ENCODE measurements at places on chromosomes 4 and X.
A peak's percentile ranks its signal among the peaks of the same experiment; 100 is the strongest.

- DNase-seq = no peak
Measured at GRCh38 chrX:69565247-69565815, 50.6 kb upstream of the EDA start.

DNA sequence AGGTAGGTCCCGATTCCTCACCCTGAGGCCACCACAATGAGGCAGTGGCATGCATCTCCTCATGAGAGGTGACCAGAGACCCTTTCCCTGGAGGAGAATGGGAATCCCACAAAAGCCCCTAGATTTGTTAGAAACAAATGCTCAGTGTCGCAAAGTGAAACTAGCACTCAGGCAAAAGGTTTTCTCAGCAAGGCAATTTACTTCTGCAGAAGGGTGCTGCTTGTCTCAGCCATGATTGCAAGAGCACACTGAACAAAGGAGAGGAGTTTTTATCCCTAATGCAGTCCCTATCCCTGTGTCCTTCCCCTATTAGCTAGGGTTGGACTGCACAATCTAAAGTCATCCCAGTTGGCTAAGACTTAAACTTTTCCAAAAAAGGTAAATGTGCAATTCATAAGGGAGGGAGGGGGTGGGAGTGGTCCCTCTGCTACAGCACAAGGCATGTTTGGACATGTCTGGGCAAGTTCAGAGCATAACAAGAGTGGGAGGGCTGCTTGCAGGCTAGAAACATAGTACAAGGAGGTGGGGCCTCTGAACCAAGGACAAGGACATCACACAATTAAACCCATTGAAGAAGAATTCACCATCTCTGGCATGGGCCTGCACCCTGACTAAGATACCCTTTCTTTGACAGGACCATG is 185.3 kb downstream of the CCNG2 start:
- DNase-seq = no peak

DNA sequence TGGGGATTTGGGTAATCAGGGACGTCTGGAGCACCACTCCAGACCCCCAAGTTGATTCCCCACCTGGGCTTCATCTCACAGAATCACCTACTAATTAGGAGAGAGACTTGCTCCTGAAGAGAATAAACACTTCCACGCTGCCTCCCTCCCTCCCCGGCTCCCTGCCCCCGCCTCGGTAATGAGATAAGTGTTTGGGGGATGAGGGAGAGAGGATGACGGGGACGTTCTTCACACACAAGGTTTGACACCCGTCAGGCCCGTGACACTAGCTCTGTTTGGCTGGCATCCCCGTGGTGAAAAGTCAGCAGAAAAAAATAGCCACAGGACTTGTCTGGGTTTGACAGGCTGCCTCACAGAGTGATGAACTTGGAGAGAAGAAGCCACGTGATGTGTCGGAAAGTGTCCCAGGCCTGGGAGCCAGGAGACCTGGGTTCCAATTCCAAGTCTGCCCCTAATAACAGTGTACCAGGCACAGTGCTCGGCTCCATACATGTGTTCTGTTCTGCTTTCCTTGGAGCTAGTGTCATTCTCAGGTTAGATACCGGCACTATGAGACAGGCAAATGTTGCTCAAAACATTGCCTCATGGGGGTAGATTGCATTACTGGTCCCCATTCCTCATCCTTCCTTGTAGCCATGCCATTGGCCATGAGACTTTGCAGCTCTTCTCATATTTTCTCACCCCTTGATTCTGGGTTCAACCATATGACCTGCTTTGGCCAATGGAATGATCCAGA is 578.0 kb downstream of the BCOR start:
- no peak for DNase-seq

DNA sequence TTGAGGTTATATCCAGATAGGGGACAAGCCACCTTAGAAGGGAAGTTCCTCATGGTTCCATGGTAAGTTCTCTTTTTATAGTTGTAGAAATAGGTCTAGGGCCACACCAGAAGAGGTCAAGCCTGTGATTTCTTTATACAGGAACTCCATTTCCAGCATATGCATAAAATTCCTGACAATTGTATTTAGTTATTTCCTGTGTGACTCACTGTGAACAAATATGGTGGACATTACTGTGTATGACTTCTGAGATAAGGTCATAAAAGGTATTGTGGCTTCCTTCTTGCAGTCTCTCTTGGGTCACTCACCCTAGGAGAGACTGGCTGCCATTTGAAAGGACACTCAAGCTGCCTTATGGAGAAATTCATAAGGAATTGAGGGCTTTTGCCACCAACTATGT is 2.2 kb upstream of the C4orf36 start:
- no peak for DNase-seq

GRCh38 chr4:76744241-76744921 is 153.6 kb downstream of the SOWAHB start:
- DNase-seq = no peak

DNA sequence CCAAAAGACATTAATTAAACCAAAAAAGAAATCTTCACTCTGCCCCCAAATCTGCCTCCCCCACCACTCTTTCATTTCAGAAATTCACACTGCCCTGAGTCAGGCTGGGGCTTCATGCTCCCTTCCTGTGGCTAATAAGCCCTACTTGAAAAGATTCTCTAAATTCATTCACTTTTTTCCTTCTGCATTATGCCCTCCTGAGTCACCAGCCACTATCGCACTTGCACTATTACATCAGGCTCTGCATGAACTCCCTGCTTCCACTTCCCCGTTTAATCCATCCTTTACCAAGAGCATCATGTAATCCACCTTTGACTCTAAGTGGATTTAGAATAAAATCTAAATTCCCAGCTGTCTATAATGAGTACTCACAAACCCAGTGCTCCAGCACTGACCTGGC is 295.4 kb upstream of the KLF3 start:
- DNase-seq = no peak

DNA sequence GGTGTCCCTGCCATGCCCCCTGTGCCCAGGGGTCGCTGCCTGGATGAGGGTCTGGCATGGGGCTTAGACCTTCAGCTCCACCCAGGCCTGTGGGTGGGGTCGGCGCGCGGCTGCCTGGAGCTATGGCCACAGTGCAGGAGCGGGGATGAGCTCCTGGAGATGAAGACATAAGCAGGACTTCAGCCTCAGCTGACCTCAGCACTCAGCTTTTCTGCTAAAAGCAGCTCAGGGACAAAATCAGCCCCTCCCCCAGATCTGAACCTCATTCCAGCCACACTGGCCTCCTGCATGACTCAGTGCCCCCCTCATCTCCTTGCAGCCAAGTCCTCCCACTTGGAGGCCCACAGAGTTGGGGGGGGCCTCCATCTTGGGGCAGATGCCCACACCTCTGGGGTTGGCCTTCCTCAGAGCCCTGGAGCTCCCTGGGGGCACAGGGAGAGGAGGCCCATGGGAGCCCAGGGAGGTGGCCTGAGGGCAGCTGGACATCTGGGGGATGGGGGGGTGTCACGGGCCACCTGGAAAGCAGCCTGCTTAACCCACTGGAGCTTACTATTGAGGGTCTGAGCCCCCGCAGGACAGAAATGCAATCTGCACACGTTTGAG is 19.4 kb upstream of the CPLX1 start:
- no peak for DNase-seq

DNA sequence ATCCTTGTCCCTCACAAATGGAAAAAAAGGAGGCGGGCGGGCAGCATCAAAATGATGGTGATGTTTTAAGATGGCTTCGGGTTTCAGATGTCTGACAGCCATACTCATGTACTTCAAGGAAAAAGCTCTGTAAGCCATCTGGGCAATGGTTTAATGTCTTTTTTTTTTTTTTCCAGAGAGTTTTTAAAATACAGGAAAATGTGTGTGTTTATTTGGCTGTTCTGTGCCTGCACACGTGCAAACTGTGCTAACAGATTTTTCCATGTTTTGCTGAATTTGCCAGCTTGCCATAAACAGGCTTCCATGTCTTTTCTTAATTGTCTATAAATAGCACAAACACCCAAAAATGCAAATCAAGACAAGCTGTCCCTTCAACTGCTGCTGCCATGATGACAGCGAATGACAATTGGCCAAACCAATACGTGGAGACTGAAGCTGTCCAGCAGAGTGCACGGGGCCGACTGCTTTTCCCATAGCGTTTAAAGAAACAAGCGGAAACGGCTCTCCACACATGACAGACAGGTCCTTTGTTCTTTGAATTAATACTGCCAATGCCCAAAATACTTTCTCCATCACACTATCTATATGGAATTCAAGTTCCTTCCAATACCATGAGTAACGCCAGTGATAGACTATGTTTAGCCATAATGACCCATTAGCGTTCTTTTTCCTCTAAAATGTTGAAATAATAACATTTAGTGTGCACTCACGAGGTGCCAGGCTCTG is 35.7 kb downstream of the AFAP1 start:
- DNase-seq = no peak

DNA sequence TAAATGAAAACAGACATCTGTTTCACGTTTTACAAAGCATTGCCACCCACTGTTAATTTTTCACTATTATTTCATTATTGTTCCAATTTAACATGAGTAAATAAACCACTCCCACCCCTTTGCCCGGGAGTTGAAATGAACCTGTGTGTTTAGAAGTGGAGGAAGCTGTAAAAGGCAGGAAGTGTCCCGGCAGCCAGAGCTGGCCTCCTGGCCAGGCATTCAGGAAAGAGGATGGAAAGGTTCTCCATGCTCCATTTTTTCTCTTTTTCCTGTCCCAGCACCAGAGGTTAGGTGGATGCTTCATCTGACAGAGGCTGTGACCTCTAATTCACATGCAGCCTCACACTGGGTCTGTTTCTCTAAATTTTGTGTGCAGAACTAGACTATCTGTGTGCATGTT is 55.5 kb upstream of the LNX1 start:
- peak; percentile 84 for DNase-seq

GRCh38 chr4:139184129-139184528 is 7.1 kb upstream of the ELF2 start:
- no peak for DNase-seq

- DNase-seq = no peak
Measured at GRCh38 chrX:110359273-110359672, 625 bp downstream of the RTL9 start.

DNA sequence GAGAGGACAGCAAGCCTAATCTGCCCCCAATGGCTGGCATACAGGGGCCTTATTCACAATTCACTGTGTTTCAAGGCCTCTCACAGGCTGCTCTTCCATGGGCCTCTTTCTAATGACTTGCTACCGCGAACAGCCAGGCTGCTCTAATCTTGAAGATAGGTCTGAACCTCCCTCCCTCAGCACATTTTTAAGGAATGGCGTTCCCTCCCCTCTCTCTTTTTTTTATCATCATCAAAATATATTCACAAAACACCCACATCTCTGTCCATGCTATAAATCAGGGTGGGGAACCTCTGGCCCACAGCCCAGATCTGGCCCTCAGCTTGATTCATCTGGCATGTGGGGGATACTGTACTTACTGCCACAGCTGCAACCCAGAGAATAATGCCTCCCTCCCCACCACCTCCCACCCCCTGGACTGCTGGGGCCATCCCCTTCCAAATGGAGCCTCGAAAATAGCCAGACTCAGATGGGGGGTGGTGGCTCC is 76.2 kb upstream of the PLAC1 start:
- DNase-seq = no peak

GRCh38 chr4:115275615-115276014 is 162.2 kb upstream of the NDST4 start:
- DNase-seq = no peak

DNA sequence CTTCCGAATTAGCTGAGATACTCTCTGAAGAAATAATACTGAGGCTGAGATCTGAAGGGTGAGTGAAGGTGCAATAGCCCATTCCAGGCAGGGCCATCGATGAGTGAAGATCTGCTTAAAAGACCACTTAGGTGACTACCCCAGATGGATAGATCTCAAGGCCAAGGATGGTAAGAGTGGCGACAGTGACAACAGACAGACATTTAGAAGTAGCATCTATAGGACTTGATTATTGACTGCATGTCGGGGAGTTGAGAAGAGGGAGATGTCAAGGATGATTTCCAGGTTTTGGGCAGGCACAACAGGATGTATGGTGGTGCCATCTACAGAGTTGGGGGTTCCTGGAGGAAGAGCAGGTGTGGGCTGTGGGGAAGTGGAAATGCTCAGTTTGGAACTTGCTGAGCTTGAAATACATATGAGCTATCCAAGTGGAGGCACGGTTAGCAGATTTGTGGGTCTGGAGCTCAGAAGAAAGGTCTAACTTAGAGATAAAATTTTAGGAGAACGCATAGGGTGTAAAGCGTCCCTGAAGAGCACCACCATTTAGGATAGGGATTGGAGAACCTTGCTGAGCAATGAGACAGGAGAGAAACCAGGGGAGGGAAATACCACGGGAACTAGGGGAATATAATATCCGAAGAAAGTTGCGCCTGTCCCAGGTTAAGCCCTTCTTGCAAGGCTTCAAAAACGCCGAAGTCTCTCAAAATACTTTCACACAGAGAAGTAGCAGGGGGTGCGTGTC is 688 bp downstream of the UFSP2 start:
- no peak for DNase-seq

DNA sequence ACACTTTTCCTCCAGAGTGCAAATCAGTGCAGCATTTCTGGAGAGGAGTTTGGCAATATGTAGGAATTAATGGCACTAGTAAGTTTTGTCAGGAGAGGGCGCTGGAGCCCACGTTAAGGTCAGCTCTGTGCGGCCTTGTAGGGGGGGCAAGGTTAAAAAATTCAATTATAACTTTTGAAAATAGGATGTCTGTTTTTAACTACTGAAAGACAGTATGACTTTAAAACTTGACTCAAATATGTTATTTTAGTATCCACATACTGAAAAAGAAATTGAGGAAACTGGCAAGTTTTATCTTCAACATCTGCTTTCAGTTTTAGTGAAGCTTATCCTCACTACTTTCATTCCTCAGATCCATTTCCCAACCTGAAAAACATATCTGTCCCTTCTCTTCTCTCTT is 30.9 kb upstream of the HSD17B13 start:
- DNase-seq = no peak

DNA sequence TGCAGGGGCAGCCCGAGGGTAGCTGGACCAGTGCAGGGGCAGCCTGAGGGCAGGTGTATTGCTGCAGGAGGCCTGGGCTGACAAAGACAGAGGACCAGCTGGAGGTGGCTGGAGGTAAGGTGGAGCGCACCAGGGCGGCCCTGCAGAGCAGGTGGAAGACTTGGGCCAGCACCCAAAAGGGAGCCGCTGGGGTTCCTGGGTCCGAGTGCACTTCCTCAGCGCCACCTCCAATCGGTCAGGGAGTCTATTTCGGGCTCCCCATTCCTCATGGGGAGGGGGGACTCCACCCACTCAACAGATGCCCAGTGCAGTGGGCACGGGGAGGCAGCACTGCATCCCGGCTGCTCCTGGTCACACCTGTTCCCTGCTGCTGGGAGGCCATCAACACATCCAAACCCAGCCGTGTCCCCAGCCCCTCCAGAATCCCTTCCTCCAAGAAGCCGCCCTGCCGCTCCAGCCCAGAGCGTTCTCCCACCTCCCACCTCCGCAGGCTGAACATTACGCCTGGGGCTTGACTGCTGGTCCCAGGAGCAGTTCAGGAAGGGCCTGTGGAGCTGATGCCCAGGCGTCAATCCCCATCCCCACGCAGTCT is 1.5 kb downstream of the LRPAP1 start:
- no peak for DNase-seq

- DNase-seq = peak; percentile 2
Measured at GRCh38 chr4:122500852-122501501, 44.5 kb upstream of the IL2 start.

- DNase-seq = no peak
Measured at GRCh38 chr4:70614184-70614555, 14.4 kb upstream of the ENAM start.

All from NCI-H774 (cell line).